Activated CD8-positive, alpha-beta memory T cell treated with anti-CD3 and anti-CD28 coated beads, Interleukin-2, amount 50 U/mL, for 48 hours (primary cell): ENCODE measurements at places on chromosomes 12 and 14.

GRCh38 chr14:26132061-26132645, 465.7 kb downstream of the NOVA1 start:
- DNase-seq: no peak

- DNase-seq: no peak
Observed at GRCh38 chr14:95892142-95892541, 15.5 kb downstream of the TUNAR start.

DNA sequence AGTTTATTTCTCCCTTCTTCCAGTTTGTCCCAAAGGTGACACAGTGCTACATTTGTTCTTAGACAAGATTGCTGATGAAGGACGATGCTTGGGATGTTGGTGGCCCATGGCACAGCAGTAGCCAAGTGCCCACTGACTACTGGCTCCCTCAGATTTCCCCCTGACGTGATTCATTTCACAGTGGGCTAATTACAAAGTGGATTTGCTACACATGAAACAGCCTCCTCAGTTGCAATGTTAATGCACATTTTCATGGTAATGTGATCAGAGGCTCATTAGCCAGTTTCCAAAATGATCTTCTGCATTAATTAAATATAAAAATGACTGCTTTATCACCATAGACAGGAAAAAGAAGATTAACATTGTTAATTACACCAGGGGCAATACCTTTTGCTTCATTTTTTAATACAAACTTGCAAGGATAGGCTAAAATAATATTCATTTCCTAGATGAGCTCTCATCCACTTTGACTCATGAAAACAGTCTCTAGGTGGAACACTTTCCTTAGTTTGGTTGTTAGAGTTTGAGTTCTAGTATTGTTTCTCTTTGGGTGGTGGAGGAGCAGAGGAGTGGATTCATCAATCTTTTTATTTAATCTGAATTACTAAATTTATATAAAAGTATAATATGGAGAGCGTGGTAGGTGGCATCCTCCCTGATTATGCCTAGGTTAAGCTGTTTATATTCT, 250.9 kb downstream of the PDZRN4 start:
- DNase-seq: no peak

DNA sequence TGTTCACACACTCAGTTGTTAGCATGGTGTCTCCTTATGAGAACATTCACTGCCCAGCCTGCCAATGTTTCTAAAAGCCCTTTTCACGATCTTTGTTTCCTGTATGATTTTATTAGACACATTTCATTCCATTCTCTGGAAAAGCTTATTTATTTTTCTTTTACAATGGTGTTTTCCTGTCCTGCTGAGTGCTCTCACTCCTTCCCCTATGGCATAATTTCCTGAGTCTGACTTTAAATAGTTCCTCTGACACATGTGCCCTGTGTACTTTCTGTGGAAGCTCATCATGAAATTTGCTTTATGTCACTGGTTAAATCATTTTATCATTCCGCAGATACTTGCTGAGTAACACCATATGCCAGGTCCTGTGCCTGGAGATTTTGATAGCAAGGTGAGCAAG, 612.0 kb downstream of the FLRT2 start:
- no peak for DNase-seq

GRCh38 chr14:102728501-102728900, 48.7 kb upstream of the TRAF3 start:
- no peak for DNase-seq

- DNase-seq: no peak
Observed at GRCh38 chr12:6701078-6701768, 608 bp upstream of the PIANP start.

GRCh38 chr12:113237748-113238147, 16.5 kb downstream of the TPCN1 start:
- no peak for DNase-seq

GRCh38 chr12:26530461-26530860, 302.5 kb downstream of the ITPR2 start:
- no peak for DNase-seq

GRCh38 chr12:32161058-32161457, 54.4 kb downstream of the BICD1 start:
- DNase-seq: no peak

DNA sequence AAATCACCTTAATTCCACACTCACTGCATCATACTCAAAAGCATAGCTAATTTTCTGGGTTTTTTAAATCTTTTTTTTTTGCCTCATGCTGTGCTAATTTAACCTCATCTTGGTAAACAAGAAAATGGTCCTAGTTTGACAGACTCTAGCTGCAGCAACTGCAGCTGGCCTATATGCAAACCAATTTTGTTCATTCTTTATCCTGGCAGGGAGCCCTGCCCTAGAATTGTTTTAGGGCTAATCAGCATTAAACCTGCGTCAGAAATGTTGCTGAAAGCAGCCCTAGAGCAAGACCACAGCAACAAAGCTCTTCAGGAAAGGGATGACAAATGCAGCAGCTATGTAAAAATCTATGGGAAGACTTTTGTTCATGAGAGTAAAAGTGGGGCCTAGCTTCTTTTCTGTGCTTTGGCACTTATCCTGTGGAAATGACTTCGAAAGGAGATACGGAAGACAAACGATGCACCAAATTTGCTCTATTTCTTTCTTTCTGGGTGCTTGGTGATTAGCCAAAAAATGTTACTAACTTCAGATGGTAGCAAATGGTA, 72.2 kb downstream of the DENND5B start:
- DNase-seq: no peak

GRCh38 chr12:117926391-117926899, 42.3 kb downstream of the KSR2 start:
- DNase-seq: no peak

GRCh38 chr12:21655591-21655990, 2.1 kb downstream of the LDHB start:
- DNase-seq: no peak

DNA sequence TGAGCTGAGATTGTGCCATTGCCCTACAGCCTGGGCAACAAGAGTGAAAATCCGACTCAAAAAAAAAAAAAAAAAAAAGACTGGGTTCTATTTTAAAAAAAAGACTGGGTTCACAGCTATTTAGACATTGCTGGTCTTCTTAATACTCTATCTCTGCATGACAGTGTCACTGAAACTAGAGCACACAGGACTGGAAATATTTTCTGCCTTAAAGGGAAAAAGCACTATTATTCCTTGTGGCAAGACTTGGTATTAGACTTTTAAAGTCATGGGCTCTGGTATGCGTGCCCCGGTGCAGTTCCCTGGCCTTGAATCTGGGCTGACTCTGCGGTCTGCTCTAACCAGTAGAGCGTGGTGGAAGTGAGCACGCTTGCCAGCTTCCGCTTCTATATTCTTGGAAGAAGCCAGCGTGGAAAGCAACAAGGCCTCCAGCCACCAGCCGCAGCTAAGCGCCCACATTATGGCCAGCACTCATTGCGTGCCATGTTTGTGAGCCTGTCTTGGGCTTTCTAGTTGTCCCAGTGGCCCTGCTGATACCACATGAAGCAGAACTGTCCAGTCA, 31.3 kb downstream of the PRKAB1 start:
- no peak for DNase-seq

DNA sequence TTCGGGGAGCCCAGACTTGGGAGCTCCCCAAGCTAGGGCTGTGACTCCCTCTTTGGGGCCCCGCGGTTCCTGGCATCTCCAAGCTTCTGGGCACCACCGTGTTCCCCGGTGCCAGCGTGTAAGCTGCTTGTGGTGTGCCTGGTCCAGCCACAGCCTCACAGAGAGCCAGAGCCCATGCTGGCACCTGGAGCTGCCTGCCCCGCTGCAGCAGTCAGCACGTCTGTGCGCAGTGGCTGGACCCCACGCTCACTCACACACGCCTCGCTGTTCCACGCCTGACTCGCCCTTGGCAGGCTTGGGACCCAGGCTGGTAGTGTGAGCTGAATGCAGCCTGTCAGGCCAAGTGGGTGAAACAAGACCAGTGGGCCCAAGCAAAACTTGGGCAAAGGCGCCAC, 34.5 kb downstream of the APAF1 start:
- DNase-seq: no peak

DNA sequence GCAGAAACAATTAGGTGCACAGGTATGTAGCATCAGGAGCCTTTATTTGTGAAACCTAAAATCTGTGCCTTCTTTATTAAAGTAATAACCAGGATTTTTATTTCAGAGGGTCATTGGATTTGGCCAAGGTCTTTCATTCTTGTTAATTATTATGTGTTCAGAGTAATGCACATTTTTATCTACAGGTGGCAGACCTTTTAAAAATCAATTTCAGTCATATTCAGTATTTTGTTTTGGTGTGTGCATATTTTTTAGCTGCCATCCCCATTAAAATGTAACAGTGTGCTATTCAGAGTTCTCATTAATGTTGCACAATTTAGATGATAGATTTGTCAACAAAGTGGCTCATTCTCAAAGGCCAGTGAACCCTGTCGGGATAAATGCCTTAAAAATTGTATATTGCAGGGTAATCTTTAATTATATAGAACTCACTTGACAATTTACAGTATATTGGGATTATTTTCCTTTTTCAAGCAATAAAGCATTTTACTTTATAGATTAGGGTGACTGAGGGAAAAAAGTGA, 319.3 kb upstream of the SOX5 start:
- DNase-seq: no peak

DNA sequence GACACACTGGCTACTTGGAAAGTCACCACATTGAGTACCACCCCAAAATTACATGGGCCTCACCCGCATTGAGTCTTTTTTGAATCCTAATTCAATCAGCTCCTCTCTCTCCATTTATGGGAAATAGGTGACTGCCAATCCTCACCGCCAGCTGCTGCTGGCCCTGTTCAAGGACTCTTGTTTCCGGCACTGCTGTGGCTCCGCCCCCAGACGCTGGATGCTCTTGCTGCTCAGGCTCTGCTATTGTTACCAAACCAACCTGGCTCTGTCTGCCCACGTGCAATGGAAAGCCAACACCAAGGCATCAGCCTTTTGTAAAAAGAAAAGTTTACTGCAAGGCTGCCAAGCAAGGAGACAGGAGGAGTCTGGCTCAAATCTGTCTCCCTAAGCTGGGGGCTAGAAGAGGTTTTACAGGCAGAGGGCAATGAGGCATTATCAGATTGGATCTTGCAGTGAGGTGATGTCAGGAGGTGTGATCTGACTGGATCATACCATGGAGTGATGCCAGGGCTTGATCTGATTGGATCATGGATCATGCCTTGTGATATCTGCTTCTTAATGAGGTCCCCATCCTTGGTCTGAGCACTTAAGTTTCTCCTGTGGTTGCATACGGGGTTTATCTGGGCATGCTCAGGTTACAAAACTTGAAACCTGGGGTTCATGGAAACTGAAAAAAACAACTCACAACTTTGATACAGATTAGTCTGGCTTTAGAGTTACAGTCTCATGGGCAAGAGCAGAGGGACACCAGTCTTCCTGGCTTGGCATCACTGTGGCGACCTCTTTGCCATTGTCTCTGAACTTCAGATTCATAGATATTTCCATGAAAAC, 117.1 kb upstream of the SLC35F4 start:
- DNase-seq: no peak

GRCh38 chr14:55847766-55848165, 267.8 kb downstream of the KTN1 start:
- no peak for DNase-seq

- DNase-seq: no peak
Observed at GRCh38 chr12:97994746-97995484, 520.5 kb upstream of the TMPO start.

DNA sequence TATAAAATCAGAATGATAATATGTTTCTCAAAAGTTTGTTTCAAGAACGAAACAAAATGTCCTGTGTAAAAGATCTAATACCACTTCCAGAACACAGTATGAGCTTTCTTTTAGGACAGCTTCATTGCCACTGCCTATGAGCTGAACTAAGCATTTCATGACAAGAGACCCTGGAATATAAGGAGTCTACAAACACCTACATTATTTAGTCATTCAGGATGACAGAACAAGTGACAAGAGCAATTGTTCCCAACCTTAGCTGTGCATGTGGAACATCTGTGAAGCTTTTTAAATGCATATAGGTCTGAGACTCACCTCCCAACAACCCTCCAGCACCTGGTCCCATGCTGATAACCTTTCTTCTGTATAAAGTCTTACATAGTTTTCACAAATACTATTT, 103.1 kb upstream of the GARIN6 start:
- no peak for DNase-seq

- no peak for DNase-seq
Observed at GRCh38 chr12:131176926-131177325, 223.2 kb downstream of the ADGRD1 start.

DNA sequence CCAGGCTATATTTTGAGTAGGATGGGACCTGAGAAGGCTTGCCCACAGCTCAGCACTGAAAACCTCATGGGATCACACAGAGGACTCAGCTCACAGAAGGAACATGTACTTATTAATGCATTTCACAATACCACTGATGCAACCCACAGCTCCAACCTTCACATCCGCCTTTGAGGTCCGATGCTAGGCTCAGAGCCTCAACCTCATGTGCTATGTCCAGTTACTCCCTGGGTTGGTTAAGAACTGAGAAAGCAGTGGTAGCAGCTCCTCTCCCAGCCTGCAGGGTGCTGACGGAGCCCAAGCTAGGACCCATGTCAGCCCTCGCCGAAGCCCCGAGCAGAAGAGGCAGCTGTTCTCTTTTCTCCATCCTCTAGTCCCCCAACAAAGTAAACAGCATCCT, 52.9 kb downstream of the SPTB start:
- no peak for DNase-seq

GRCh38 chr12:72574138-72574537, 302.0 kb downstream of the TRHDE start:
- DNase-seq: no peak

DNA sequence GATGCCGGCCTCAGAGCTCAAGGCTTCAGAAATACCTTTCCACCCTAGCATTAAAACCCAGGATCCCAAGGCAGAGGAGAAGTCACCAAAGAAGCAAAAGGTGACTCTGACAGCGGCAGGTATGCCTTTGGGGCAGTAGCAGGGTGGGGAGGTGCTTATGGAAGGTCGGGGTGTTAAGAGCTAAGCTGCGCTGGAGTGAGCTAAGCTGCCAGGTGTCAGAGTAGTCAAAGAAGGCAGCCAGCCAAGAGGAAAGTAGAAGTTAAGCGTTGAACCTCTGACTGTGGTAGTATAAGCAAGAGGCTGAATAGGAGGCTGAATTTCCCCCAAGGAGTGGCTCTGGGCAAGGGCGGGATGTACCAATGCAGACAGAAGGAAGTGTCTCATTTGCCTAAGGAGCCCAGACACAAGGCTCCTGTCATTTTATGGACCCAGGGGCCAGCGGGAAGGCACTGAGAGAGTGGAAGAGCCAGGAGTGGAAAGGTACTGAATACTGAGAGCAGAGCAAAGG, 29.2 kb downstream of the DYRK4 start:
- DNase-seq: no peak

GRCh38 chr12:97713270-97713669, 250.7 kb downstream of the RMST start:
- DNase-seq: no peak

- no peak for DNase-seq
Observed at GRCh38 chr14:24258119-24258518, 4.9 kb downstream of the TGM1 start.
